ENCODE measurements at places on chromosomes 5 and 9.

GRCh38 chr5:174454890-174455289 is 269.5 kb upstream of the MSX2 start:
- no peak for DNase-seq

DNA sequence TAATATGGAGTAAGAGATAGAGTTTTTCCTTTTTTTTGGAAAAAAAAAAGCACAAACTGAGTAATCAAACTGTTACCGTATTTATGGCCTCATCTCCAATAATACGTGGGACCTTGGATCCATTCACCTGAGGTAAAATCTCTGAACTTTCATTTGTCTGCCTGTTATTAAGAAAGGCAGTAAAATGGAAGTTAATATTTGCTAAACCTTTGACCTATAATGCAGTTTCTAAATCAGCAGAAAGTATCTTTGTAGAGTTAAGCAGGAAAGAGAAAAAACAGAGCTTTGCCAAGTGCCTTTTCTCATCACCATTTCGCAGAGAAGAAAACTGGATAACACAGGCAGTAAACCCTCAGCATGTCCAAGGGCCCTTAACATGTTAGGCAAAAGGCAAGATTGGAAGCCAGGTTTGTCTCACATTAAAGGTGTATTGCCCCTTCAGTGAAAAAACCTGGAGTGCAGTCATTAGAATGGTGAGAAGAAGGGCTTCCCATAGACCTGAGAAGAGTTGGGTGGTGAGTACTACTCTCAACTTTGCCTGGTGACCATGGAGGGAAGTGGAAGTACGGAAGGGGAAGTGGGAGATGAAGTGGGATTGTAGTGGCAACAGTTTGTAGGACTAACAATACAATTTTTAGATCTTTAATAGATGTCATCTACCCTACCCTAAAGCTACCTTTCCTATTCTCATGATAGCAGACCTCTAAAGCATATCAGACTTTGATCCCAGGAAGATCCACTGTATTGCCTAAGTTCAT is 65.4 kb upstream of the GRAMD2B start:
- DNase-seq = no peak

GRCh38 chr9:134314039-134314949 is 12.0 kb upstream of the RXRA start:
- DNase-seq = no peak

- DNase-seq = no peak
Observed at GRCh38 chr5:87588316-87588715, 175.6 kb upstream of the CCNH start.

DNA sequence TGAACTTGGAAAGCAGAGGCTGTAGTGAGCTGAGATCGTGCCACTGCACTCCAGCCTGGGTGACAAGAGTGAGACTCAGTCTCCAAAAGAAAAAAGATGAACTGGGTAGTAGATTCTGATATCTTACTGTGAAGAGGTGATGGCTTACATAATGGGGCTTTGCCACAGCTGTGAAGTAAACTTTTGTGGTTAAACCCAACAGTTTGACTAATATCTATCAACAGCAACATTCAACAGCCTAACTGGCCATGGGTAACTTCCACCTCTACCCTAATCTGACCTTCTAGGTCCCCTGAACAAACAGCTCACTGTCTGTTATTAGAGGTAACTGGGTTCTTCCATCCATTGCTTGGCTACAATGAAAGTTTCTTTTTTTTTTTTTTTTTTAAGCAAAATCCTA is 52.1 kb downstream of the TLE1 start:
- no peak for DNase-seq

- no peak for DNase-seq
Observed at GRCh38 chr5:169635936-169636335, 1.1 kb upstream of the DOCK2 start.

All from NCI-H526 treated with DMSO at 0.1 percent for 48 hours (cell line).